ENCODE measurements at places on chromosomes 1 and 21.
A peak's percentile ranks its signal among the peaks of the same experiment; 100 is the strongest.

- DNase-seq, result no peak
These were observed 67.3 kb downstream of the ELAVL4 start for GRCh38 chr1:50175719-50176639.

- DNase-seq, result no peak
These were observed 163.5 kb downstream of the KCTD3 start for GRCh38 chr1:215730600-215730999.

DNA sequence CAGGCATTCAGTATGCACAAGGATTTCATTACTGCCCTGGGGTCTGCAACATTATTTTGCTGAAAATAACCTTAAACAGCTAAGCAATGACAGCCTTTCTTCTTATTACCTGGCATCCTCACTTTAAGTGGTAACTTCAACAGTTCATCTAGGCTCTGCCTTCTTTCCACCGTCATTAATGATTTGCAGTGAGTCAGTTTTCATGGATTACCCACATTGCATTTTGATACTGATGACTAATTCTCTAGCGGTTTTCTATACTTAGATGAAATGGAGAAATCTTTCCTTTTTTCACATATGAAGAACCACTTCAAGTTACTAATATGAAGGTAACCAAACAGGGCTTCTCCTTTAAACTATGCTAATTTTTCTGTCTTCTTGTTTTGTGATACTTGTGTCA is 226.9 kb upstream of the TMPRSS15 start:
- DNase-seq, result no peak

GRCh38 chr1:101154547-101154946 is 82.3 kb upstream of the S1PR1 start:
- DNase-seq, result no peak

GRCh38 chr1:26862781-26863684 is at the start of gene SFN:
Gene SFN, plus strand, starts transcription at chr1:26863149. Its CDS starts 64 bp downstream, at chr1:26863213.
- DNase-seq, result peak; percentile 56

DNA sequence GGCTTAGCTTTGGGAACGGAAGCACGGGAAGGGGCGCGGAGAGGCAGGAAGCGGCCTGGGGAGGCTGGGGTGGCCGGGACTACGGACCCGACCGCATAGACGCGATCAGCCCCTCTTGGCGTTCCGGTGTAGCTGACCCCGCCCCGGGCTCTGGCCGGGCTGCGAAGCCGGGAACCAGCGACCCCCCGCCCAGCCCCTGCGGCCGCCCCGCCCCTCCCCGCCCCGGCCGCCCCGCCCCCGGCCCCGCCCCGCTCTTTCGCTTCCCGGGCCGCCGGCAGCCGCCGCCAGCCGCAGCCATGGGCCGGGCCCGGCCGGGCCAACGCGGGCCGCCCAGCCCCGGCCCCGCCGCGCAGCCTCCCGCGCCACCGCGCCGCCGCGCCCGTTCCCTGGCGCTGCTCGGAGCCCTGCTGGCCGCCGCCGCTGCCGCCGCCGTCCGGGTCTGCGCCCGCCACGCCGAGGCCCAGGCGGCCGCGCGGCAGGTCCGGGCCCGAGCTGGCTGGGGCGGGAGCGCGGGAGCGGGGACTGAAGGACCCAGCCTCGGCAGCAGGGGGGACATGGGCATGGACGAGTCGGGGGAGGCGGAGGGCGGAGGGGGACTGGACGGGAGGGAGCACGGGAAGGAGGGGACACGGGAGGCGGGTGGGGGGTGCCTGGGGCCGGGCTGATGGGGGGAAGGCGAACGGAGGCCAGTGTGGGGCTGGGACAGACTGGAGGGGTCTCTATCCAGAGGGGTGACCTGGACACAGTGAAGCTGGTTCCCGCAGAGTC is at the start of gene SELENON:
Gene SELENON (plus strand): TSS at position 259 of the 768 bp plus-strand sequence. CDS start 38 bp downstream, at position 297.
- DNase-seq, result peak; percentile 71

GRCh38 chr1:203480525-203481084 is 5.0 kb downstream of the PRELP start:
- DNase-seq, result peak; percentile 66

DNA sequence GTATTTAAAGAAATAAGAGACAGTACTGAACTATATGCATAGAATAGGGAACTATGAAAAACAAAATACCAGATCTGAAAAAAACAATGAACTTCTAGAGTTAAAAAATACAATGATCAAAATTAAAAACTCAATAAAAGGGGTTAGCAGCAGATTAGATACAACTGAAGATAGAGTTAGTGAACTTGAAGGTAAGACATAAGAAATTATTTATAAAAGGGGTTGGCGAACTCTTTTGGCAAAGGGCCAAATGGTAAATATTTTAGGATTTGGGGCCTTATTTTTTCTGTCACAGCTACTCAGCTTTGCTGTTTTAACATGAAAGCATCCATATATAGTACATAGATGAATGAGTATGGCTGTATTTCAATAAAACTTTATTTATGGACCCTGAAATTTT is 111.4 kb downstream of the ST3GAL3 start:
- DNase-seq, result no peak

GRCh38 chr1:12244078-12244477 is 14.2 kb downstream of the VPS13D start:
- DNase-seq, result peak; percentile 37

DNA sequence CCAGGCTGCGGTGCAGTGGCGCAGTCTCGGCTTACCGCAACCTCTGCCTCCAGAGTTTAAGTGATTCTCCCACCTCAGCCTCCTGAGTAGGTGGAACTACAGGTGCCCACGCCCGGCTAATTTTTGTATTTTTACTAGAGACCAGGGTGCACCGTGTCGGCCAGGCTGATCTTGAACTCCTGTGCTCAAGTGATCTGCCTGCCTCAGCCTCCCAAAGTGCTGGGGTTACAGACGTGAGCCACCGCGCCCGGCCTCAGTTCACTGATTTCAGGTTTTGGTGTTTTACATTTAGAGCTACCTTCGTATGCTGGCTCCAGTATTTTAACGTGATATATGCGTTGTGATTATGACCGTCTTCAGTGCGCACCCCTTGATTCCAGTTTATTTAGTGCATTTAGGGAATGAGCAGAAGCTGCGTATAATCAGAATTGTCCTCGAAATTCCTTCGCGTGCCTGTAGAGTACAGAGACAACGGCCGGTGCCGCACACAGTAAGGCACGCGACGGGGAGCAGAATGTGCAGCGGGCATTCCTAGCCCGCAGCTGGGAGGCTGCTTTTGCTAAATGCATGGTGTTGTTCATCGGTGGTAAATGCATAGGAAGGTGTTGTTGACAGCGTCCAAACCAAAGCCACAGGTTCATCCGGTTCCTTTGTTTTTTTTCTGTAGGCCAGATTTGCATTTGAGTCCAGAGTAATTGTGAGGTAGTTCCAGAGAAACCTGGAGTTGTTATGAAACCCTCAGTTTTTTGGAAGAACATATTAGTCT is 48.9 kb upstream of the DIP2A start:
- DNase-seq, result no peak

DNA sequence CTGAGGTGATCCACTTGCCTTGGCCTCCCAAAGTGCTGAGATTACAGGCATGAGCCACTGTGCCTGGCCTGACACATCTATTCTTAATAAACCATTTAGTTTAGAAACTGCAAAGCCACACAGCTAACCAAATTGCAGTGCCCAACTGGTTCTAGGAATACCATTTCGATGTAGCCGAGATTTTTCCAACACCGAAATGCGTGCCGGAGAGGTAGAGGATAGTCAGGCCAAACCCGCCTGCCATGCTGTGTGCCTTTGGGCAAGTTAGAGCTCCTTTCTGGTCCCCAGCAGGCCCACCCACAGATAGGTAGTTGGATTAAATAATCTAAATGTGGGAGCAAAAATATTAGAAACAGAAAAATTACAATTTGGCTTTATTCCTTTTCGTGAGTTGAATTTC is 254.4 kb downstream of the FOXD2 start:
- DNase-seq, result no peak
